ENCODE measurements at places on chromosomes 16 and 17.

GRCh38 chr17:72743037-72743467 is 349.4 kb downstream of the SLC39A11 start:
- no peak for DNase-seq

DNA sequence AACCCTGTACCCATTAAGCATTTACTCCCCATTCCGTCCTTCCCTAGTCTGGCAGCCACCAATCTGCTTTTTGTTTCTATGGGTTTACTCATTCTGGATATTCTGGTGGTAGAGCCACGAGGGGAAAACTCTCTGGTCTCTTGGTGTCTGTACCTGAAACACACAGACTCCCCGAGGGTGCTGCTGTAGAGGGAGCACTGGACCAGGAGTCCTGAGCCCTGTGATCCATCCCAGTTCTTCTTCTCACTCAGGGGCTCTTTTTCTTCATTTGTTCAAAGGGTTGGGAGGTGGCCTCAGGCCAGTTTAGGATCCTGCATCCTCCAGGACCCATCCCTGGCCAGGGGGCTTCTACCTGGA is 14.1 kb downstream of the HEXIM2 start:
- DNase-seq, result no peak

- DNase-seq, result no peak
Observed at GRCh38 chr17:51375771-51376170, 115.4 kb downstream of the UTP18 start.

- peak; percentile 86 for DNase-seq
Observed at GRCh38 chr17:1645207-1646171, at the start of gene SCARF1. Gene SCARF1 (minus strand): TSS chr17:1645732. CDS start chr17:1645697, 35 bp downstream.

- DNase-seq, result no peak
Observed at GRCh38 chr16:85505794-85506634, 107.1 kb upstream of the GSE1 start.

DNA sequence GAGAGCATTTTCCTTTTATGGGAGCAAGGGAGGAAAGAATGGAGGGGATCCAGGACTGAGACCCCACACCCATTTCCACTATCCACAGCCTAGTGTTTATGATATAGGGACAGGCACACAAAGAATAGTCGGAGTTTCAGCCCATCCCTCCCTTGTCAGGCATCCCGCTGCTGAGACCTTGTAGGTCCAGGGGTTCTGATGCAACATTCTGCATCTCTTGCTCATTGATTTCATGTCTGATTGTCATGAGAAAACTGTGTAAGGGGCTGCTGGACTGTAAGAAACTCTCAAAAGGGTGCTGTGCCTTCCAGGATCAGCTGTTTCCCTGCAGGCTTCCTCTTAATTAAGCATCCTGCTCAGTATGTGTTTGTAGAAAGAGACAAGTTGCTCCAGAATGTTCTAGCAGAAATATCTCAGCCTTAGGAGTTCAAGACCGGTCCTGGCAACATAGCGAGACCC is 5.3 kb upstream of the POLR3E start:
- no peak for DNase-seq

GRCh38 chr17:70276906-70277305 is 107.6 kb downstream of the KCNJ2 start:
- no peak for DNase-seq

DNA sequence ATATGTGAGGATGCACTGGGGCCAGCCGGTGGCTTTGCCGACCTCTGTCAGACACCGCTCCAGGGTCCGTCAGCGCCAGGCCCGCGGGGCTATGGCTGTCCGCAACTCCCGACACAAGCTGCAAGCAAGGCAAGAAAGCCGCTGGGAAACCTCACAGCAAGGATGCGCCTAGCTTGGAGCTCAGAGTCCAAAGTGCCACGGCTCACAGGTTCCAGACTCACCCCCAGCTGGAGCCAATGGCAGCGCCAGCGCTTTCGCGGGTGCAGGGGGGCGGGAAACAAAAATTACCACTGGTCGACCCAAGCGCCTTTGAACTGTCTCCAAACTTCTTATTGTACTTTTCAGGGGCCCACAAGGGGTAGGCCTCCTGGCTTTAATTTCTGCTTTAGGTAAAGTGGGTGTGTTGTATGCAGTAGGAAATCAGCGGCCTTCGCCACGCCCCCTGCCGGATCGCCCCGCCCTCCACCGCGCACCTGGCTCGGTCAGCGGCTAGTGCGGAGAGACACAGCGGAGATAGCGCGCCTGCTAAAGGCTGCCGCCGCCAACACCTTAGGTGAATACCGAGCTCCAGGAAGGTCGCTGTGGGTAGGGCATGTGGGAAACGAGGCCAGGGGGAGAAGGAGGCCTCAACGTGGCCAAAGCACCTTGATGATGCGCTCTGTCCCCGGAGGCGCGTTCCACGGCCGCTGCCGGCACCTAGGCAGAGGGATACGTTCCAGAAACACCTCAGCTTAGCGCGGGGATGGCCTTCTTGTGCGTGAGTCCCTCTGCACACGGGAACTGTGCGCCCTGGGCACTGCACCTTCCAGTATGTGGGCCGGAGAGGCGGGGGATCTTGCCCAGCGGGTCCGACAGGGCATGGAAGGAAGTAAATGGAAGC is 61.0 kb upstream of the RBL2 start:
- DNase-seq, result no peak

DNA sequence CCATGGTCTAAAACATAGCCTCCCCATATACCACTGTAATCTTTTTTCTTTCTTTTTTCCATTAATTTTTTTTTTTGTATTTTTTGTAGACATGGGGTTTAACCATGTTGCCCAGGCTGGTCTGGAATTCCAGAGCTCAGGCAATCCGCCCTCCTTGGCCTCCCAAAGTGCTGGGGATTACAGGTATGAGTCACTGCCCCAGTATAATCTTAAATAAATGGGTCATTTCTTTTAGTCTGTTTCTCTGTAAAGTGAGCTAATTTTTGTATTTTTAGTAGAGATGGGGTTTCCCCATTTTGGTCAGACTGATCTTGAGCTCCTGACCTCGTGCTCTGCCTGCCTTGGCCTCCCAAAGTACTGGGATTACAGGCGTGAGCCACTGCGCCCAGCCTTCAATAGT is 5.7 kb upstream of the NME1 start:
- DNase-seq, result no peak

- DNase-seq, result no peak
Observed at GRCh38 chr16:2210386-2211365, at the start of gene BRICD5. Gene BRICD5 (minus strand): TSS chr16:2210863. CDS start chr16:2210833, 30 bp downstream.

GRCh38 chr17:5282642-5283217 is 646 bp downstream of the RABEP1 start:
- peak; percentile 28 for DNase-seq

- DNase-seq, result no peak
Observed at GRCh38 chr16:76338472-76338871, 61.3 kb downstream of the CNTNAP4 start.

- no peak for DNase-seq
Observed at GRCh38 chr17:50265212-50265611, 9.1 kb upstream of the TMEM92 start.

GRCh38 chr17:6100891-6101500 is 30.8 kb downstream of the WSCD1 start:
- no peak for DNase-seq

GRCh38 chr16:31052114-31052513 is 18.8 kb downstream of the STX4 start:
- no peak for DNase-seq

- DNase-seq, result no peak
Observed at GRCh38 chr16:7866144-7866543, 533.5 kb downstream of the RBFOX1 start.

- DNase-seq, result no peak
Observed at GRCh38 chr17:27634776-27635175, 3.8 kb downstream of the LGALS9 start.

GRCh38 chr17:42581744-42582270 is 4.3 kb upstream of the PSMC3IP start:
- no peak for DNase-seq

DNA sequence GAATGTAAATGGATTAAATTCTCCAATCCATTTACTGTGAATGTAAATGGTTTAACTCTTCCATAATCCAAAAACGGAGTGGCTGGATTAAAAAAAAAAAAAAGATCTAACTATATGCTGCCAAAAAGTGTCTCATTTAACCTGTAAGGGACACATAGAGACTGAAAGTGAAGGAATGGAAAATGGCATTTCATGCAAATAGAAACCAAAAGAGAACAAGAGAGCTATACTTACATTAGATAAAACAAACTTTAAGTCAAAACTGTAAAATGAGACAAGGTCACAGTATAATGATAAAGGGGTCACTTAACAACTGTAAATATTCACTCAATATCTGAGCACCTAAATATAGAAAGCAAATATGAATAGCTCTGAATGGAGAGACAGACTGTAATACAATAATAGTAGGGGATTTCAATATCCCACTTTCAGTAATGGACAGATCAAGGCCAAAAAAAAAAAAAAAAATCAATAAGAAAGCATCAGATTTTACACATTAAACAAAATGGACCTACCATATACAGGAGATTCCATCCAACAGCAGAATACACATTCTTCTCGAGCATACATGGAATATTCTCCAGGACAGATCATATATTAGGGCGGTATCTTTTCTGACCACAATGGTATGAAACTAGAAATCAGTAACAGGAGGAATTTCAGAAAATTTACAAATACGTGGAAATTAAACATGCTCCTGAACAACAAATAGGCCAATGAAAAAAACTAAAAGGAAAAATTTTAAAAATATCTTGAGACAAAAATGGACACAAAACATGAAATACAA is 36.4 kb downstream of the CDR2 start:
- DNase-seq, result no peak

- no peak for DNase-seq
Observed at GRCh38 chr16:4133897-4134372, 17.7 kb upstream of the ADCY9 start.

DNA sequence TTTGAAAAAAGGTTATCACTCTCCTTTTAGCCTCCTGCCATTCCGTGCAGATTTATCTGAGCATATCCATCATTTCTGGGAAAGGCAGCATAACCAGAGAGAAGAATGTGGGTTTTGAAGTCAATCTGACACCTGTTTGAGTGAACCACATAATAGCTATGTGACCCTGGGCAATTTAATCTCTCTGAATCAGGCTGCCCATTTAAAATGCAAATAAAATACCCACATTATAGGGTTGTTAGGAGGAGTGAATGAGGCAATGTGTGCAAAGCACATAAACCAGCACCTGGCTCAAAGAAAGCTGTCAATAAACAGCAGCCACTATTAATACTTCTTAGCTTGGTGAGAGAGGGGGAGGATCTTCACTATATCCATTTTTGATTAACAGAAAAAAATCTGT is 88.0 kb downstream of the CACNG1 start:
- no peak for DNase-seq

DNA sequence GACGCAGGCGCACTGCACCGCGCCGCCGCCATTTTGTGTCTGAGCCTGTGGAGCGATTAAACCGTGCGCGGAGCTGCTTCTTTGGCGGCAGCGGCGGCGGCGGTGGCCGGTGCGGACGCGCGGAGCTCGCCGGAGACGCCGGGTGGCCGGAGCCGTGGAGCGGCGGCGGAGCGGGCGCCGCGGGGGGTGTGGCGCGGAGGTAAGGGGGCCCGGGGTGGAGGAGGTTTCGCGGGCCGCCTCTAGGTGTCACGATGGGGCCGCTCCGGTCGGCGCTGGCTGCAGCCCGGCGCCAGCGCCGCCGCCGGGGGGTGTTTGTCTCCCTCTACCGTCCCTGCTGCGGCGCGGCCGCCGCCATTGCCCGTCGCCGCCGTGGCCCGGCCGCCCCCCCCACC is at the start of gene CTCF:
Gene CTCF, plus strand, starts transcription at position 1 of the 392 bp plus-strand sequence. CDS start 48,307 bp downstream, outside the sequence.
- peak; percentile 85 for DNase-seq

- DNase-seq, result no peak
Observed at GRCh38 chr16:56388209-56388608, 37.1 kb downstream of the AMFR start.

- DNase-seq, result peak; percentile 65
Observed at GRCh38 chr16:3431779-3432219, 11.5 kb downstream of the ZNF597 start.

- no peak for DNase-seq
Observed at GRCh38 chr16:28106467-28107215, 43.1 kb upstream of the GSG1L start.

- no peak for DNase-seq
Observed at GRCh38 chr17:6551869-6552531, 4.4 kb downstream of the PITPNM3 start.

DNA sequence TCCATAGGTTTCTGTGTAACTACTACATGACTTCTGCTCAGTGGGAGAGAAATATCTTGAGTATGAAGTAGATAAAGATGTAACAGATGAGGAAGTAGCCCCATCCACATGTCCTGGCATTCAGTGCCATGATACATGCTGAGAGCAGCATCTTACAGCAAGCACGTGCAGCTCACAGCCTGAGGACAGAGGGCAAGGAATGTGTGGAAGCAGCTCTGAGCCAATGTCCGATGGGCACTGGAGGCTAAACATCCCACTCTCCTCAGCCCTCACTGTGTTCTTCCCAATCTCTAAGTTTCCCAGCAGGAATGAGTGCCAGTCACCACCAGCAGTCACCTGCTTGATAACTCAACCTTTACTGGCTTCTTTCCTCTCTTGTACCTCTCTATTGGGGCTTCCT is 40.4 kb downstream of the CFDP1 start:
- no peak for DNase-seq

DNA sequence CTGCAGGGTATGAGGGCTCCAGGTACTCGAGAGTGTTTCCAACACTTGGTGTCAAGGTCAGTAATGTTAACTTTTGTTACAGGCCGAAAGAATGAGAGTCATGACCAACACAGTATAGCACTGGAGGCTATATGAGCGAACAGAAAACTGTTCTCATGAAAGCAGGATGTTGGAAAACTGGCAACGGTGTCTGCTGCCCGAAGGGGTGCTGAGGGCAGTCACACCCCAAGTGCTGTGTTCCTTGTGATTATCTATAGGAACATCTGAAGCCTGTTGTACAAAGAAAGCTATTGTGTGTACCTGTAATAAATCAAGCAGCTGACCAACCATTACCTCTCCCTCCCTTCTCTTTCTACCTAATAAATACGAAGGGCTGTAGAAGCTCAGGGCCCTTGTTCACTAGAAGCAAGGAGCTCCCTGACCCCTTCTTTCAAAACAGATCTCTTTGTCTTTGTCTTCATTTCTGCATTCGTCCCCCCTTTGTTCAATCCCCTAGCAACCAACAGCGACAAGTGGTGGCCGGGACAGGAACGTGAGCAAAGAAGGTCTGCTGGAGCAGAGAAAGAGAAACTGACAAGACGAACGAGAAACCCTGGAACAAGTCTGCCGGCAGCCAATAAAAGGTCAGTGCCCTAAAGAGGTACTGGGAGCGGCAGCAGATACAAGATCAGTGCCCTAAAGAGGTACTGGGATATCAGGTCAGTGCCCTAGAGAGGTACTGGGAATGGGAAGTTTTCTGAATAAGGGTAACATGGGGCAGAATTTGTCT is 7.6 kb downstream of the CD300LD start:
- no peak for DNase-seq

GRCh38 chr16:80433623-80434022 is 107.2 kb upstream of the DYNLRB2 start:
- no peak for DNase-seq

DNA sequence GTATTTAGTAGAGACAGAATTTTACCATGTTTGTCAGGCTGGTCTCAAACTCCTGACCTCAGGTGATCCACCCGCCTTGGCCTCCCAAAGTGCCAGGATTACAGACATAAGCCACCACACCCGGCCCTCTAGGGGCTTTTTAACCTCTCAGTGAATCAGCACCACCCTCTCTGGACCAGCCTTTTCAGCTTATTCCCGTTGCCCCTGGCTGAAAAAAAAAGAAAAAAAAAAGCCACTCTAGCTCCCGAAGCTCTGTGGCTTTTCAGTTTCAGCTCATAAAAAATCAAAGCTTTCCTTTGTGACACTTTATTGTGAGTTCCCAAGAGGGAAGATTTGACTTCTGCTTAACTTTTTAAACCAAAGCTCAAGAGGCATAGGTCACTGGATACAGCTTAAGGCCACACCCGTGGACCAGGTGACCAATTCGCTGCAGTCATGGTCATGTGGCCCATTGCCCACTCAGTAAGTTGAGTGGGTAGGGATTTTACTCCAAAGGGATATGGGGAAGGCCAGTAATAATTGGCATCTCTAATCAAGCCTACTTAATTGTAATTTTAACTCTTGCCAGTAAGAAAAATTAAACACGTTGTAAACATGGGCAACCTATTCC is 46.6 kb upstream of the MED13 start:
- DNase-seq, result no peak

Data from left cardiac atrium (tissue), 4 donors.